ENCODE measurements at places on chromosomes 7 and 10.

GRCh38 chr10:128064970-128065580 is 61.1 kb downstream of the MKI67 start:
- no peak for DNase-seq

DNA sequence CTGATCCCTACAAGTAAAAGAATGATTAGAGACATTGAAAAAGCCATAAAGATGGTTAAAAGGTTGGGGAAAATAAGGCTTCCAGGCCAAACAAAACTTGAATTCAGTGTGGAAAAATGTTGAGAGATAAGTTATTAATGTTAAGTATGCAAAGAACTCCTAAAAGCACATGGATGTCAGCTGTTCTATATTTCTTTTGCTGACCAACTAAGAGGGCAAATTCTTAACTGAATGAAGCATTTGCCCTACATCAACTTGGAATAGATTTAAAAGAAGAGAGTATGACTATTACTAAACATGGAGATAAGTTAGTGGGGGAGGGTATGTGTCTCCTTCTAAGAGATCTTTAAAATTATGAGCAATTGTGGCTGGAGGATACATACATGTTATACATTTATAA is 124.8 kb downstream of the KIAA1217 start:
- DNase-seq: no peak

DNA sequence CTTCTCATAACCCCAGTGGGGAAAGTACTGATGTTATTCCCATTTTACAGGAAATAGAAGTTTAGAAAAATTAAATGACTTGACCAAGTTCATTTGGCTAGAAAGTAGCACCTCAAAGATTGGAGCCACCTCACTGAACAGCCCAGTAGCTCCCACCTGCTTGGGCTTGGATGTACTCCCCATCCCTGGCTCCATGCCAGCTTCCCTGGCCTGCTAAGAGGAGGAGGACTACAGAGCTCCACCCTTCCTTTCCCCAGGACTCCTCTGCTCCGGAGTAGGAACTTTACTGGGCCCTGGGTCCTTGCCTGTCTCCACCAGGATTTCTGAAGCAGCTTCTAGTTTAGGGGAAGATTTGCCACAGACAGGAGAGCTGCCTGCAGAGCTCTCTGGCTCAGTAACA is 3.1 kb downstream of the HPS6 start:
- no peak for DNase-seq

GRCh38 chr7:28003408-28003807 is 177.2 kb downstream of the JAZF1 start:
- DNase-seq: no peak

- DNase-seq: no peak
These were observed 10.1 kb downstream of the KNDC1 start for GRCh38 chr10:133170092-133170491.

GRCh38 chr10:5413012-5413938 is 918 bp downstream of the NET1 start:
- no peak for DNase-seq

DNA sequence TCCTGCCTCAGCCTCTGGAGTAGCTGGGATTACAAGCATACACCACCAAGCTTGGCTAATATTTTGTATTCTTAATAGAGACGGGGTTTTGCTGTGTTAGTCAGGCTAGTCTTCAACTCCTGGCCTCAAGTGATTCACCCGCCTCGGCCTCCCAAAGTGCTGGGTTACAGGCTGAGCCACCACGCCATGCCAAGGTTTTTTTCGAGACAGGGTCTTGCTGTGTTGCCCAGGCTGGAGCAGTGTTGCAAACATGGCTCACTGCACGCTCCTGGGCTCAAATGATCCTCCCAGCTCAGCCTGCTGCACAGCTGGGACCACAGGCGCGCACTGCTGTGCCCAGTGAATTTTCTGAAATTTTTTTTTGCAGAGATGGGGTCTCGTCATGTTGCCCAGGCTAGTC is 3.3 kb upstream of the SEC31B start:
- DNase-seq: no peak

DNA sequence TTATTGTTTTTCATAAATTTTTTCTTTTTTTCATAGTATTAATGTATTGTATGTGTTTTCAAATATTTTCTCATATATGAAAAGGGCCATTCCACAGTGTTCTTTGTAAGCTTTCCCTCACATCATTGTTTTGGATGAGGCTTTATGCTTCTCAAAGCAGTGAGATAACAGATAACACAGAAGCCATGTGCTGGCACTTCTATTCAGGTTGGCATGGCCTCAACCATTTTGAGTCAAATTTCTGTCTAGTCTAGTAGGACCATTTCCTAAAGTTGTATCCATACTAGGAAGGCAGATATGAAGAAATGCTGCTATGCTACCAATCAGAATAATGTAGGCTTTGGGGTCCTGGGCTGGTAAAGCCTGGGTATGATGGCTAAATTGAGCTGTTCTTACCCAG is 135.9 kb upstream of the LAMB4 start:
- no peak for DNase-seq

- no peak for DNase-seq
These were observed 231.3 kb upstream of the NPY start for GRCh38 chr7:24052572-24053260.

GRCh38 chr7:134359787-134360432 is 43.2 kb upstream of the SLC35B4 start:
- no peak for DNase-seq

- DNase-seq: no peak
These were observed 43.8 kb upstream of the BET1 start for GRCh38 chr7:94047956-94048355.

DNA sequence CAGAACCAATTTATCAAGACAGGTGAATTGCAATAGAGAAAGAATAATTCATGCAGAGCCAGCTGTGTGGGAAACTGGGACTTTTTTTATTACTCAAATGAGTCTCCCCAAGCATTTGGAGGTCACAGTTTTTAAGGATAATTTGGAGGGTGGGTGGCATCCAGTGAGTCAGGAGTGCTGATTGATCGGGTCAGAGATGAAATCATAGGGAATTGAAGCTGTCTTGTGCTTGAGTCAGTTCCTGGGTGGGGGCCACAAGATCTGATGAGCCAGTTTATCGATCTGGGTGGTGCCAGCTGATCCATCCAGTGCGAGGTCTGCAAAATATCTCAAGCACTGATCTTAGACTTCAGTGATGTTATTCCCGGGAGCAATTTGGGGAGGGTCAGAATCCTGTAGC is 9.9 kb upstream of the MYO1G start:
- DNase-seq: no peak

DNA sequence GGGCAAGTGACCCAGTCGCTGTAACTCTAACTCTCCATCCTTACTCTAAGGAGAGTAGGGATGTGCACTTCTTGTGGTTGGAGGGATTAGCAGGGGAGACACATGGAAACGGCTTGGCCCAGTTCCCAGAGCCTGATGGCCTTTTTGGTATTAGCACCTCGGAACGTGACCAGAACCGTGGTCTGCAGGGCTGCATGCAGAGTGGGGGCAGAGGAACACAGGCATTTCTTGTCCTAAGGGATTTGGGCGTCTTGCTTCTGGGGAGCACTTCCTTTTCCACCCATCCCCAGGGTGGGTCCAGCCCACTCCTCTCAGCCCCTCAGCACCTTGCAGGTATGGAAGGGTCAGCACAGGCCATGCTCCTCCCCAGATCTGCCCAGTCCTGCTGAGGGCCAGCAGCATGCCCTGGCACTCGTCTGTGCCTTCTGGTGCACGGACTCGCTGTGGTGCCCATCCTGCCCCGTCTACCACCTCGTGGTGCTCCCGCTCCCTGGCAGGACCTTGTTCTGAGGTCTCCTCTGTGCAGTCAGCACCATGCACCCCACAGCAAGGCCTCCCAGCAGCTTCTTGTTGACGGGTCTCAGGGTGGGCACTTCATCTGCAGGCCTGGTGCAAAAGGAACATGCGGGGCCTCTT is 109.6 kb downstream of the ACTR3B start:
- no peak for DNase-seq

DNA sequence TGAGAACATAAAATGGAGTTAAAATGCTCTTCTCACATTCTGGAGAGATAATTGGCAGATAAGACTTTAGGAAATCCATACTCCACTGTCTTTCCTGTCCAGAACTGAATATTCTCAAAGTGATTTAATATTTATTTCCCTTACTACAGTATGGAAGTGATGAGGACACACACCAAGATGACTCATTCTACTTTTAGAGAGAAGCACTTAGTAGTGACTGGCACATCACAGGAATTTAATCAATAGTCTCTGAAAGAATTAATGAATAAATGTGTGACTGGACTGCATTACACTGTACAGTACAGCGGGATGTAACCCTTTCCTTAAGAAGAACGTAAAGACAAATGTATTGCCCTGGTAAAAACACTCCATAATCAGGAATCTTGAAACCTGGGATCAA is 116.7 kb downstream of the SEMA3E start:
- DNase-seq: no peak

DNA sequence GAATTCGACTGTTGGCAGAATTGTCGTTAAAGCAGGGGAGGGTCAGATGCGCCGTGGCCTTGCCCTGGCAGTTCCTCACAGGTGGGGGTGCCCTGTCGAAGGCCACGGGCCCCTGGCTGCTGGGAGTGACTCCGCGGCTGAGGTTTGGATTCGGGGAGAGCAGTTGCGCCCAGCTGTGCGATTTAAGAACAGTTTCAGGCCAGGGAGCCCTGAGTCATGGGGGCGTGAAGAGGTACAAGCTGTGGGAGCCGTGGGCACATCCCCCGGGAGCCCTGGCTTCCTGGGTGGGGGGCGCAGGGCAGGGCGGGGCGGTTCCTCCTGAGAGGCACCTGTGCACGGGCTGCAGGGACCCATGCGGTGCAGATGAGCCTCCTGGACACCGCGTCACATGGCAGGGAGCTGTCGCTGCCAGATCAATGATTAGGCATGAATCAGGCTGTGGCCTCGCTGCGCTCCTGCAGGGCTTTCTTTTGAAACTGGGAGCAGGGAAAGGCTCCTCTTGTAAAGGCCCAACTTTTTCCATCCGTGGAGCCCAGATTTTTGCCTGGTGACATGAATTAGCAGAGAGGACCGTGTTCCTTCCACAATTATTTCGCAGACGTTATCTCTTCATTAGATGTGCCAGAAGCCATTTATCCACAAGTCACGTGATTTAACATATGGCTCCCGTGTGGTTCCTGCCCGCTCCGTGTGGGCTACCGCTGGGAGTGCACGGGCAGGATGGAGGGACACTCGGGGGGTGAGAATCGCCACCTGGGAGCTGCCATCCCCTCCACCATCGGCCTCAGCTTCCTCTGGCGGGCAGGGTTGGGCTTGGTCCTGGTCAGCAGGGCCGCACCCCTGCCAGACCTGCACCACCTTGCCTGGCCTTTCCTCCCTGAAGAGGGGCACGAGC is 918 bp downstream of the PWWP2B start:
- no peak for DNase-seq

DNA sequence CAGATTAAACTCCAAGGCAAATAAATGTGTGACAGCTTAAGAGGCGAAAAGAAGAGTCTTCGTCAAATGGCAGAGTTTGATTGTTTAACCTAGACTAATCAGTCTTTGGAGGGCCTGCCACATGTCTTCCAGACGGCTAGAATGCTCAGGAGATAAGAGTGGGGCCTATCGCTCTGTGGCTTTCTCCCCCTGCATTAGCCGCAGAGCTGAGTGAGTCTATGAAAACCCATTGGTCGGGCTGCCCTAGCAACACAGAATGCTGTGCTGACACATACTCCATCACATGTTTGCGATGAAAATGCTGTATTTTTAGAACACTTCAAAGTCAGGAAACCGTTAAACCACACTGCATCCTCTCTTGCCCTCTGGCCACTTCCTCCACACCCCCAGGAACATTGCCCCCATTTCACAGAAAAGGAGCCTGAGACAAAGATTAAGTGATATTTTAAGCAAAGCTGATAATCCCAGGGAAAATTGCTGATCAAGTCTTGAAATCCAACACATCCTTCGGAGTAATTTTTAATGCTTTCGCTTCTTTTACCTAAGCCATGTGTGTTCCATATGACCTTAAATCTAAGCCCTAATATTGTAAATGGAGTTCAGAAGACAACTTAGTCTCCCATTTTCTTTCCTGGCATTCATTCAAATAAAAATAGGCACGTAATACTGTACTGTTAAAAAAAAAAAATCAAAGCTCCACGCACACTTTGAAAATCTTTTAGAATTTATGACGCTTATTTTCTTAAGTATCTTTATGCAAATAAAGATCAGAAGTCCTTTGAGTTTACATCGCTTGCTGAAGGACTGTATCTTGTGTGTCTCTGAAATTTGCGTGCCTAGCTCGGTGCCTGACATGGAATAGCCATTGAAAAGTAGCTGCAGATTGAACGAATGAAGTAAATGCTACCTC is 161.2 kb downstream of the CELF2 start:
- peak; percentile 85 for DNase-seq

DNA sequence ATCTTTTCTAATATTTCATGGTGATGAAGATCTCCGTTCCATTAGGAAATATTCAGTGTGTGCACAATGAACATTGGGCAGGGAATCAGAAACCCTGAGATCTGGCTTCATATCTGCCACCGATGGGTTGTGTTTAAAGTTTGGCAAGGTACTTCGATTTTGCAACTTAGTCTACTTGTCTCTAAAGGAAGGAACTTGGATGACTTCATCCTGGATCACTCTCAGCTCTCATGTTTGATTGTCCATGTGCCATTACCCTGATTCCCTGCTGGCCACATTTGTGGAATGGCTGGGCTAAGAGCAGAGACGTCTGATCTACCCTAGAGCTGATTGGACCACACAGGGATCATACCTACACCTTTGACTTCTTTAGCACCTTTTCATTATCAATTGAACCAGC is 177.0 kb upstream of the KMT2E start:
- no peak for DNase-seq

DNA sequence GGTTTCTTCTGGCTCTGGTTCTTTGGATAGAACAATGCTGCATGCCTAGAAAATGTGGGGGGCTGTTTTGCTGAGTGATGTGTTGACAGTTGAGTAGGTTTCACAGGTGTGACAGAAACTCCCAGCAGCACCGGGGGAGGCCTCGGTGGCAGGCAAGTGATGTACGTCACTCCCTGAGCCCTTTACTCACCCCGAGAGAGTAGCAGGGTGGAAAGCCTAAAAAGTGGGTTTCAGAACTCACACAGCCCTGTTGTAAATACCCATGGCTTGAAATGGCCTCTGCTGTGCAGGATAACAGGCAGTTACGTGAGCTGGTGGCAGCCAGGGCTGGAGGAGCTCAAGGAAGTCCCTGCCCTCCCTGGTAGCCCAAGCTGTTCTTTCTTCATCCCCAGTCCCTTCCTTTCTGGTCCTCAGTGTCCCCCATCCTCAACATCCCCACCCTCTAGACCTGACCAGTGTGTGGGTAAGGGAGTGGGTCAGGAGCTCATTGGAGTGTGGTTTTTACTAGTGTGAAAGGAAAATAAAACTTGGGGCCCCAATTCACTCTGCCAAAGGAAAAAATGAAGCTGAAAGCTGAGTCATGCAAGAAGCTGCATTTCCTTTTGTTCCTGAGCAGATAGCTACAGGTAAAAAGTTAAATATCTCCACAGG is 258.1 kb downstream of the STK31 start:
- no peak for DNase-seq

- DNase-seq: no peak
These were observed 254.1 kb upstream of the PTER start for GRCh38 chr10:16182688-16183087.

- DNase-seq: no peak
These were observed 34.5 kb upstream of the TTYH3 start for GRCh38 chr7:2597273-2597640.

GRCh38 chr7:90613088-90613498 is 17.0 kb downstream of the CDK14 start:
- DNase-seq: no peak

GRCh38 chr7:16708511-16708910 is 45.0 kb upstream of the TSPAN13 start:
- DNase-seq: no peak

All from effector memory CD8-positive, alpha-beta T cell (primary cell).